ENCODE measurements at places on chromosomes 16 and 17.

- no peak for DNase-seq
Measured at GRCh38 chr17:36524428-36524876, 10.2 kb downstream of the MYO19 start.

- peak; percentile 16 for DNase-seq
Measured at GRCh38 chr16:68275611-68276191, 11.4 kb downstream of the SLC7A6 start.

DNA sequence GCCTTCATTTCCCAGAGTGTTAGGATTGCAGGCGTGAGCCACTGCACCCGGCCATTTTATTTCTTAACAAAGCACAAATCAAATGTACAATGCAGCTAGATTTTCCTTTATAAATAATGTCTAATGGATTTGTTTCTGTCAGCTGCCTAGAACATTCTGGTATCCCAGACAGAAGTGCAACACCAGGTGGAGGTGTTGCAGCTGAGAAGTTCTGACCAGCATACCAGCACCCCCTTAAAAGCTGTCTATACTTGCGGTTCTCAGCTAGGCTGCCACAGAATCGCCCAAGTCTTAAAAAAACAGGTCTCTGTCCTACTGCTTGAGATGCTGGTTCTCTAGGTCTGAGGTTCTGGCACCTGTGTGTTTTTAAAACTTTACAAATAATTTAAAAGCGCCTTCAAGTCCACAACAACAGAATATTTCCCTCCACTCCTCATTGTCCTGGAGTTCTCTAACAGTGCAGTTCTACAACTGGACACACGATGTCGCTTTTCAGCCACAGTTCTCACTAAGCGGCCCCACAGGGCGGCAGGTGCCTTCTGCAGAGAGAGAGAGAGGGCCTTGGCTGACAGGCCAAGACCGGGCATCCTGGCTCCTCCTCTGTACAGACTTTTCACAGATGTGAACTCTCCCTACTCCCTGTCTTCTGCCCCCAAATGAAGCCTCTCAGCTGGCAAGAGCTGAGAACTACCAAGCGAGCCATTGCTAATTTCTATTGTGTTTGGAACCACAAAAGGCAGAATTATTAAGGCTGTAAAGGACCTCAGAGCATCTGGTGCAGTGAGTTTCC, 32.6 kb upstream of the MEOX1 start:
- DNase-seq: peak; percentile 60

DNA sequence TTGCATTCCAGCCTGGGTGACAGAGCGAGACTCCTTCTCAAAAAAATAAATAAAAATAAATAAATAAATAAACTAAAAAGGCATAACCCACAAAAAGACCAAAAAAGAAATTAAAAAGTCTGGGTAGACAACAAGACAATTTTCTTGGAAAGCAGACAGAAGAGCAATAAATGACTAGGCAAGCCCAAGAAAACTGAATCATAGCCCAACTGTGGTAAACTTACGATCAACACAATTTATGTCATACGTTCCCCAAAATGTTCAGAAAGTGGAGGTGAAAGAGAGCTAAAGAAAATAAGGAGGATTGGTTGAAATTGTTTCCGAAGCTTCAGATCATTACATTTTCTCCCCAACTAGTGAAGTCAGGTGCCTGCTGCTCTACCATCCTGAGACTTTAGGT, 31.3 kb upstream of the C17orf78 start:
- no peak for DNase-seq

DNA sequence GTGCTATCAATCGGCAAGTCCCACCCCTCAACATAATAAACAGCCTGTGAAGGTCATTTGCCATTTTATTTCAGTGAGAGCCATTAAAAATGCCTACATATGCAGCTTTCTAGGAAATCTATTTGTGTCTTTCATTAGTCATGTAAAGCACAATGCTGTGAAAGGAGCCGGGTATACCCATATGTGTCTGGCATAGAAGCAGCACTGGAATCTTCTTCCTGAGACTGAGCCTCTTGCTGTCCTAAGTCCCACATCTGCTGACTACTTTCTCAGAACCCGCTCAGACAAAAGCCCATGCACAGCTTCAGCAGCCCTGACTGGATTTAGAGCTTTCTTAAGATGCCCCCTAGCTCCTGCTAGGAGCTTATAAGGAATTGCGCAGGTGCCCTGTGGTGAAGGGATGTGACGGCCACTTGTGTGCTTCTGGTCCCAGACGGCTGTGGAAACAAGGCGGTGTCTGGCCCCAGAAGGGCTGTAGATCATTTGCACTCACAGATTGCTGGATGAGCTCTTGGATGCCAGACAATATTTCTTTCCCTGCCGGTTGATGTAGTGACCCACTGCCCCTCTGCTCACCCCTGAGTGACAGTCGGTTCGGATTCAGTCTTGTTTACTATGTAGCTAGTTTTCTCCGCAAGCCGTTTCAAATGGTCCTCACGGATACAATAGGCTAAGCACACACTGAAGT, 172.2 kb downstream of the ANKFN1 start:
- DNase-seq: no peak

DNA sequence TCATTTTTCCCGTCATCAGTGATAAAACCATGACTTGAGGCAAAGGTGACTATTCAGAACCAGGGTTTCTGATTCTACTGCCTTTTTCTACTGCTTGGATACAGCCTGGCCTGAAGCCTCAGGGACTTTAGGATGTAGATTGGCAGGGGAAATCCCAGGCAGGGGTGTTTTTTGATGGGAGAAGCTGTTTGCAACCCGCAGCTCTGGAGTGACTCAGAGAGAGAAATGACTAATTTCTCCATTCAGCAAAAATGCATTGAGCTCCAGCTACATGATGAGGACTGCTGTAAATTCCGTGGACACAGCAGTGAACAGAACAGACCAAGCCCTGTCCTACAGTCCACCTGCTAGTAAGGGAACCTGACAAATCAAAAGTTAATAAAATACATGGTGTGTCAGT, 560.6 kb downstream of the CDH13 start:
- no peak for DNase-seq

- no peak for DNase-seq
Measured at GRCh38 chr17:44217738-44218343, 1.6 kb downstream of the UBTF start.

- DNase-seq: no peak
Measured at GRCh38 chr17:61157246-61157886, 242.3 kb upstream of the TBX2 start.

GRCh38 chr17:50423553-50424159, 2.4 kb upstream of the ACSF2 start:
- DNase-seq: no peak

GRCh38 chr16:8887952-8888560, 5.9 kb downstream of the LITAFD start:
- DNase-seq: no peak

GRCh38 chr17:62692721-62693431, 65.4 kb downstream of the MRC2 start:
- DNase-seq: no peak

DNA sequence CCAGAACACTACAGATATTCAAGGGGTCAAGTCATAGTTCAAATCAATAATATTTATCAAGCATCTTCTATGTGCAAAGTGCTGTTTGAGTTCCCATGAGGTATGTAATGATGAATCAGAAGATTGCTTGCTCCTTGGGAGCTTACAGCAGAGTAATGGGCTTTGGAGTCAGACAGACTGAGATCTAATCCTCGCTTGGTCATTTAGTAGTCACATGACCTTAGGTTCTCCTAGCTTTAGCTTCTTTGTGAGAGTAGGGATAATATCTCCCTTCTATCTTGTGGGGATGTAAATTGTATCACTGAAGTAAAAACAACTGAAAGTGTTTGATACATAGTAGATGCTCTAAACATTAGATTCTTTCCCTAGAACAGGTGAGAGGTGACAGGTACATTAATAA, 30.1 kb downstream of the SNX11 start:
- DNase-seq: no peak

GRCh38 chr16:70254180-70254964, 2.6 kb upstream of the EXOSC6 start:
- no peak for DNase-seq

- no peak for DNase-seq
Measured at GRCh38 chr16:55508941-55509931, at the start of gene LPCAT2. LPCAT2 (plus strand) TSS chr16:55509072; CDS start chr16:55509182, 110 bp downstream.

DNA sequence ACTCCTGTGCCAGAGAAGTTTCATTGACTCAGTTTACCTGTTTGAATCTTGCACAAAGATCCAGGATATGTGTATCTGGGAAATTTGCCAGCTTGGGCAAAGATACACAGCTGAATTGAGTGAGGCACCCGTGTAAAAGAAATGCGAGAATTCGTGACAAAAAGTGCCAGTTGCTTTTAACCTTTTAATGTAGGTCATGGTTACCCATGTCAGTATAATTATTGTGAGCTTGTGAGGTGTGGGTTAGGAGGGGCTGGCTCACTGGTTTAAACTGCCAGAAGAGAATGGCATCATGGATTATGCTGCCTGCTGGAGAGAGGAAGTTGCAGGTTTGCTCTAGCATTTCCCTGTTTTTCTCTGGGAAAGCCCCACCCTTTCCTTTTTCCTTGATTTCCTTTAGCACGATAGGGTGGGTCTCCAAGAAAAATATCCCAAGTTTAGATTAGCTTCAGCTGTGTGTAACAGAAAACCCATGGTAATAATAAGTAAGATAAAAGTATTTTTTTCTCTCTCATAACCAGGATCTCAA, 24.8 kb upstream of the NDRG4 start:
- no peak for DNase-seq

- peak; percentile 54 for DNase-seq
Measured at GRCh38 chr17:78865682-78866390, 25.2 kb upstream of the USP36 start.

- no peak for DNase-seq
Measured at GRCh38 chr16:3599922-3600321, 11.5 kb downstream of the SLX4 start.

GRCh38 chr17:69466905-69467667, 52.6 kb downstream of the MAP2K6 start:
- no peak for DNase-seq

GRCh38 chr16:85659805-85660511, 28.8 kb downstream of the GINS2 start:
- DNase-seq: peak; percentile 52

DNA sequence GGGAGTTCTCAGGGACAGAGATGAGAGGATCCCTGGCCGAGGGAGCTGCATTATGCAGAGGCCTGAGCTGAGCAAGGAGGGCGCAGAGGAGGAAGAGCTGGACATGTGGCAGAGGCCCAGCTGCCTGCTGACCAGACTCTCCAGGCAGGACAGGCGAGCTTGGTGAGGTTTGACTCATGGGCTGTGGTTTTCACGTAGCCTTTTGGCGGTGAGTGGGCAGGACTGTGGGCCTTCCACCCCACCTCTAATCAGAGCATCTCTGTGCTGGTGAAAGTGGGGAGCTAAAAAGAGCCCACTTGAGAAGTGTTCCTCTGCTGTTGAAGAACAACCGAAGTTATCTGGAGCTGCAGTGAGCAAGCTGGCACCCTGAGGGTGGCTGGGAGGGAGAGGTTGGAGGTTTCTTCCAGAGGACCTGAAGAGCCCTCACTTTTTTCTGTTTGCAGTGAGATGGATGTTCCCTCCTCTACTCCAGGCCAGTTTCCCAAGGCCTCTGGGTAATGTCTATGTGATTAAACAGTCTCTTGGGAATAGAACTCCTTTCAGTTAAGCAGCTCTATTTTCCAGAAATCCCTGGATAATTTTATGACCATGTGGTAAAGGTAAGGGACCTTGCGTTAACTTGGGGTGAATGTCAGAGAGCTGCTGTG, 11.9 kb downstream of the EPN2 start:
- DNase-seq: no peak

DNA sequence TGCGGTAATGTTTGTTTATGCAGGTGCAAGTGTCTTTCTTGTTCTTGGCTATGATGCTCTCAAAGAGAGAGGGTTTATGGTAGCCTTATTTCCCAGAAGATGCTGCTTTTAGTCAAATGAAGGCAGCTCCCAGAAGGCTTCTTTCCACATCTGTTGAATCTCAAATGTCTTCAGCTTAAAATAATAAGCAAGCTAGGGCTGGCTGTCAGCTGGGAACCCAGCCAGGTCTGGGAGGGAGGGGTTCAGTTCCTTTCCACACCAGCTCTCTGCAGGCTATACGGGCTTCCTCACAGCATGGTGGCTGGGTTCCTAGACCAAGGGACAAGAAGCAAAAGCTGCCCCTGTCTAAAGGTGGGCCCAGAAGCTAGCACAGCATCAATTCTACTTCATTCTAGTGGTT, 47.4 kb upstream of the ATF7IP2 start:
- DNase-seq: no peak

DNA sequence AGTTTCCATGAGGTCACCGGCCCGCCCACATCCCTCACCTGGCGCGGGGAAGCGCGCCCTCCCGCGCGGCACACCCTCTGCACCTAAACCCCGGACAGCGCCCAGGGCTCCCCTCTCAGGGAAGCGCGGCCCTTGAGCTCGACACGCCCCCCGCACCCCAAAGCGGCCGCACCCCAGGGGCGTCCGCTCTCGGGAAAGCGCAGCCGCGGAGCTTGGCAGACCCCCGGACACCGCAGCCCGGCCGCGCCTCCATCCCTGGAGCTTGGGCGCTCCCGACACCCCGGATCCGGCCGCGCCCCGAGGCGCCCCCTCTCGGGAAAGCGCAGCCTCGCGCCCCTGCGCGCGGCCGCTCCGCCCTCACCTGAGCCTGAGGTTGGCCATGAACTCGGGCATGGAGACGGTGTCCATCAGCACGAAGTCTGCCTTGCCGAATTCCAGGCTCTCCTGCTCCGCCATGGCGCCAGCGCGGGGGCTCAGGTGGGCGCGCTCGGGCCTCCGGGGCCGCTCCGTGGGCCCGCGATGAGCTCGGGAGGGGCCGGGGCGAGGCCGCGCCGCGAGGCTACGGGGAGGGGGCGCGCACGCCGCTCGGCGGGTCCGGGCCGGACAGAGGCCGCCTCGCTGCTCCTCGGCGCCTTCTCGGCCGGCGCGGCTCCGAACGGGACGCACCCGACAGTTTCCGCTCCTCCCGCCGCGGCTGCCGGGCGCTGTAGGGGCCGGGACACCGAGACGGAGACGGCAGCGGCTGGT, at the start of gene MYO1D:
MYO1D (minus strand) TSS at position 708 of the 747 bp plus-strand sequence; CDS start at position 456, 252 bp downstream.
- peak; percentile 47 for DNase-seq

DNA sequence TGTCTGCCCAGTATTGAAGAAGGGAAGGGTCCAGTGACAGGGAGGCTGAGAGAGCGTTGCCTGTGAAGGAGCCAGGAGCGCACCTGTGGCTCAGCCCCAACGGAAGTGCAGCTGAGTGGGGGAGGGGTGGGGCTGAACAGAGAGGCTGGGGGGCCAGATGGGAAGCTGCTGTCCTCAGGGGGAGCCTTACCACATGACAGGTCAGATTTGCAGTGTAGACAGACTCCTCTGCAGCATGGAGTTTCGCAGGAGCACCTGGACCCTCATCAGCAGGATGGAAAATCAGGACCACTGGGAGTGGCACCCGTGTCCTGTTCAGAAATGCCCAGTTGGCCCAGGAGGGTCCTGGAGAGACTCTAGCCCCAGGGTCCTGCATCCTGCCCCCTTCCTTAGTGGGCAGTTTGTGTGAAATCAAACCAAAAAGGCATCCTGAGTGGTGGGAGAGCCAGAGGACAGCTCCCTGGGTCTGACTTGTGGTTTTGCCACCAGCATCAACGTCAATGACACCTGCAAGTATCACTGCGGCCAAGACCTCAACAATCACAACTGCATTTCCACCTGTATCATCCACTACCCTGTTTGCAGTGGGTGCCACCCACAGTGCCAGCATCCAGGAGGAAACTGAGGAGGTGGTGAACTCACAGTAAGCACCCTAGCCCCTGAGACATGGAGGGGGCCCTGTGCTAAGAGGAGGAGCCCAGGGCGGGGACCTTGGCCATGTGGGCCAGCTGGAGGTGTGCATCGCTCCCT, 7.8 kb downstream of the CD300A start:
- no peak for DNase-seq
